ENCODE measurements at places on chromosomes 12 and 14.

GRCh38 chr14:23481362-23481970 is 12.0 kb downstream of the NGDN start:
- no peak for DNase-seq

GRCh38 chr14:23248601-23249000 is 10.9 kb downstream of the RNF212B start:
- DNase-seq, result no peak

DNA sequence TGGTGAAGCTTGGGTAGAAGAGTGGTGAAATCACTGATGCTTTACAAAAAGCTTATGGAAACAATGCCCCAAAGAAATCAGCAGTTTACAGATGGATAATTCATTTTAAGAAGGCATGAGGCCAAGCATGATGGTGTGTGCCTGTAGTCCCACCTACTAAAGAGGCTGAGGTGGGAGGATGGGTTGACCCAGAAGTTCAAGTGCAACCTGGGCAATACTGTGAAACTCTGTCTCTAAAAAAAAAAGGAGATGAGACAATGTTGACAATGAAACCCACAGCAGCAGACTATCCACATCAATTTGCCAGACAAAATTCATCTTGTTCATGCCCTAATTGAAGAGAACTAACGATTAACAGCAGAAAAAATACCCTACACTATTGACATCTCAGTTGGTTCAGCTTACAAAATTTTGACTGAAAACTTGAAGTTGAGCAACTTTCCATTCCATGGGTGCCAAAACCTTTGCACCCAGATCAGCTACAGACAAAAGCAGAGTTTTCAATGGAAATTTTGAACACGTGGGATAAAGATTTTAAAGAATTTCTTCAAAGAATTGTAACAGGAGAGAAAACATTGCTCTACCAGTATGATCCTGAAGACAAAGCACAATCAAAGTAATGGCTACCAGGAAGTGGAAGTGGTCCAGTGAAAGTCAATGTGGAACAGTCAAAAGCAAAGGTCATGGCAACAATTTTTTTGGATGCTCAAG is 26.7 kb downstream of the BTG1 start:
- DNase-seq, result no peak

GRCh38 chr12:44154128-44154527 is 318.2 kb downstream of the TMEM117 start:
- DNase-seq, result no peak

DNA sequence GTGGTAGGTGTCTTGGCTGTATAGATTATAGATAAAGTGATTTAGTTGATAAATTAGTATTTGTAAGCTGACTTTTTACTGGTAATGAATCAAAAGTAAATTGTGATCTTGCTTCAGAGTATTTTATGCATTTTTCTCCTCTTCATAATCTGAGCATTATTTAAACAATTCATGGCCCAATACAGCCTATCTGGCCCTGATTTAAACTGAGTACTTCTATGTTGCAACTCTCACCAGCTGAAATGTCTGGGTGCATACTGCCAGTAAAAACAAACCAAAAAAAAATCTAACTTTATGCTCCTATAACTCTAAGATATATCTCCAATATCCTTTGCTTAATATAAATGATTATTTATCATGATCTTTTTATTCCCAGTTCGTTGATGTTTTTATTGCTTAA is 86.6 kb downstream of the MIA2 start:
- DNase-seq, result no peak

DNA sequence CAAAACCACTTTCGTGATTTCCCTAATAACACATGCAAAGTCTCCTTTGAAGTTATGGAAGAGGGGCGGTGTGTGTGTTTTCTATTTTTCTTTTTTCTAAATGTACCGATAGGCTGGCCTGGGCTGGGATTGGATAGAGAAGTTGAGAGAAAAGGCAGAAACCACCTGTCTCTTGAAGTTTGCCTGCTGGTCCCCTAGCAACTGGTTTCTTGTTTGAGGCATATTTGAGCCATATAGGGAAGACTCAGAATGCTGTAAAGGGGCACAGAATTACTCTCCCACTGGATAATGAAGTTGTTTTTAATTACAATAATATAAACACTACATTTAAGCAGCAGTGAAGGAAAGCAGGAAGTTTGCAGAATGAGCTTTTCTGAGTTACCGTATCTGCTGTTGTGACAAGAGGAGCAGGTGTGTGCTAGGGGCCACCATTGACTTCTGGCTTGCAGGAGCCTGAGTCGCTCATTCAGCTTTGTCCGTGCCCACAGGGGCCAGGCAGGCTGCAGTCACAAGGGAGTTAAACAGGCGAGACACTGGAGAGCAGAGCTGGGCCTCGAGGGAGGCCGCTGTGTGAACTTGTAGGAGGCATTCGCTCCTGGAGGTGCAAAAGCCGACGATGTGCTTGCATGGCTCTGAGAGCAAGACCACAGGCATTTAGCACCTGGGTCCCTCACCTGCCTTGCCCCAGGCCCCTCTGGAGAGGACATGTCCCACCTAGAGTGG is 173.8 kb upstream of the RGS6 start:
- no peak for DNase-seq

DNA sequence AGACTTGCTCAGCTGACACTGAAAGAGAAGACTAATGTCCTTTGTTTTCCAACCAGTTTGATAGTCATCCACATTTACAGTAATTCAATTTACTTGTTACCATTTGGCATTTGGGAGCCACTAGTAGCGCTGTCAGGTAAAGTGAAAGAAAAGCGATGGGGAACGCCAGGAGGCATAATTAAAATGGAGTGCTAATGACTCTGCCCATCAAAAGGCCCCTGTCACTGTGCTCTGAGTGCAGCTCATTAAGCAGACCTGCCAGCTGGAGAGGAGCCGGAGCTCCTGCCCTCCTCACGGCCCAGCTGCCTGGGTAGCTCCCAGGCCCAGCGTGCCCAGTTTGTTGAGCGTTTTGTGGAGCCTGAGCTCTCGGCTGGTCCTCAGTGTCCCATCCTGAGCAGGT is 463.6 kb upstream of the CCDC196 start:
- DNase-seq, result no peak

- DNase-seq, result no peak
Measured at GRCh38 chr12:59600171-59600570, 4.3 kb downstream of the SLC16A7 start.

DNA sequence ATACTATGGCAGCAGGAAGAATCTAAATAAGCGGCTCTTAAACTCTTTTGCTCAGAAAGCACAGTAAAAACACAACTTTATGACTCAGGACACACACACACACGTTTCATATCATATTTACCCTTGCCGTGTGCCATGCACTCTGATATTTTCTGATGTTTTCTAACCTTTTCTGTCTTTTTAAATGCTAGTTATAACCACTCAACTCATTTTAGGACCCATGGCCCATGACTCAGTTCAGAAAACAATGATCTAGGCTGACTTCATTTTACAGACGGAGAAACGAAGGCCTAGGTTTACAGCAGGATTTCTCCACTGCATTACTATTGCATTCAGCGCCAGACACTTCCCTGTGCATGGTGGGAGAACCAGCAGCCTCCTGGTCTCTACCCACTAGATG is 9.1 kb downstream of the VWF start:
- no peak for DNase-seq

GRCh38 chr14:75022655-75023054 is 19.9 kb downstream of the EIF2B2 start:
- DNase-seq, result no peak

- no peak for DNase-seq
Measured at GRCh38 chr14:22753586-22753985, 12.9 kb upstream of the OXA1L start.

DNA sequence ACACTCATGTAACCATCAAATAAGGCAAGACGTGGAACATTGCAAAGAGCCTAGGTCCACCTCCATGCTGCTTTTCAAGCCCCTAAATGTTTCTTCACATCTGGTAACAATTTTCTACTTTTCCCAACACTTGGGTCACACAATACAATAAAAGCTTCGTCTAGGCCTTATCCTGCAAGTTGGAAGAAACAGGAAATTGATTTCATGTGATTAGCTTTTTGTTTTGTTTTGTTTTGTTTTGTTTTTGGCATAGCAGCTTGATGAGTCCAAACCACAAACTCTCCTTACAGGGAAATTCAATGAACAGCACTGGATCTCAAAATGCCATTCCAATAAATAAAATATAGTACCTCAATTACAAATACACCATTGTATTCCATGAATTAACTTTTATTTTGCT is 19.3 kb downstream of the TAS2R50 start:
- no peak for DNase-seq

GRCh38 chr12:7123806-7124522 is 4.7 kb downstream of the RBP5 start:
- no peak for DNase-seq

- peak; percentile 66 for DNase-seq
Measured at GRCh38 chr14:74712499-74713394, at the start of the genes AREL1 and FCF1. Gene AREL1 (minus strand): TSS chr14:74713080. CDS start chr14:74685615, 27,465 bp downstream. Gene FCF1 (plus strand): TSS chr14:74713144. CDS start chr14:74713198, 54 bp downstream.

- no peak for DNase-seq
Measured at GRCh38 chr12:14442221-14442881, 76.9 kb downstream of the ATF7IP start.

- DNase-seq, result no peak
Measured at GRCh38 chr12:128008341-128008740, 258.6 kb upstream of the TMEM132C start.

GRCh38 chr14:33282331-33283230 is 343.9 kb downstream of the NPAS3 start:
- DNase-seq, result no peak

- peak; percentile 46 for DNase-seq
Measured at GRCh38 chr12:47079981-47080724, 394 bp upstream of the AMIGO2 start.

GRCh38 chr14:21711360-21711961 is 37.8 kb upstream of the OR4E1 start:
- DNase-seq, result no peak

DNA sequence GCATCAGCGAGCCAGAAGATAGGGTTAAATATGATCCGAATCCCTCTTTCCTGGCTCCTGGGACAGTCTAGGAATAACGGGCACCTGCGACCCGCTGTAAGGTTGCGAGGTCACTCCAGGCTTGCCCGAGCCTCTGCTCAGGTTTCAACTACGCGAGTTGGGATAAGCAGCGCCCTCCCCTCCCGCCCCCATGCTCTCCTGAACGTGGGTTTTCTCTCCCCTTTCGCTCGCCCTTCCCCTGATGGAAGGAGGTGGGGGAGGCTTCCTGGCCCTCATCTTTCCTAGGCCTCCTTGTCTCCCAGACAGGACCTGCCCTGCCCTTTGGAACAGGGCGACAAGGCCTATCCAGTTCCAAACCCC is 753 bp upstream of the ATP5MC2 start:
- DNase-seq, result peak; percentile 24

DNA sequence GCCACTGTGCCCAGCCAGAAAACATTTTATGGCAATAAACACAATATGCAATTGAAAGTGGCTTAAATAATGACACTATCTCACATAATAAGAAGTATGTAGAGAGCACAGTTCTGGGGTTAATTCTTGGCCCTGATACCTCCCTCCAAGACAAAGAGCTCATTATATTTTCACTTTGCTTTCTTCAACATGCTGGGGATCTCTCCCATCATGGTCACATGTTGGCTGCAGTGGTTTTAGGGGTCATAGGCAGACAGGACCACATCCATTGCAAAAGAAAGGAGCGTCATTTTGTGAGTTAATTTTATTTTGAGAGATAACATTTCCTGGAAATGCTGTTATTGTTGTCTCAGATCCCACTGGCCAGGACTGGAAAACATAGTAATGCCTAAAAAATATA is 8.3 kb upstream of the SLC38A2 start:
- DNase-seq, result no peak

- no peak for DNase-seq
Measured at GRCh38 chr12:101823039-101823438, 7.7 kb downstream of the GNPTAB start.

GRCh38 chr14:99286761-99287160 is 14.8 kb upstream of the BCL11B start:
- DNase-seq, result no peak

DNA sequence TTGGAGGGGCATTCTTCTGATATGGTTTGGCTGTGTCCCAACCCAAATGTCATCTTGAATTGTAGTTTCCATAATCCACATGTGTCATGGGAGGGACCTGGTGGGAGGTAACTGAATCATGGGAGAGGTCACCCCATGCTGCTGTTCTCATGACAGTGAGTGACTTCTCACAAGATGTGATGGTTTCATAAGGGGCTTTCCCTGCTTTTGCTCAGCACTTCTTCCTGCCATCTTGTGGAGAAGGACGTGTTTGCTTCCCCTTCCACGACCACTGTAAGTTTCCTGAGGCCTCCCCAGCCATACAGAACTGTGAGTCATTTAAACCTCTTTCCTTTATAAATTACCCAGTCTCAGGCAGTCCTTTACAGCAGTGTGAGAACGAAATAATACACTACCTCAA is 382.4 kb downstream of the VRK1 start:
- DNase-seq, result no peak

- no peak for DNase-seq
Measured at GRCh38 chr12:92695577-92695976, 7.2 kb upstream of the PLEKHG7 start.

DNA sequence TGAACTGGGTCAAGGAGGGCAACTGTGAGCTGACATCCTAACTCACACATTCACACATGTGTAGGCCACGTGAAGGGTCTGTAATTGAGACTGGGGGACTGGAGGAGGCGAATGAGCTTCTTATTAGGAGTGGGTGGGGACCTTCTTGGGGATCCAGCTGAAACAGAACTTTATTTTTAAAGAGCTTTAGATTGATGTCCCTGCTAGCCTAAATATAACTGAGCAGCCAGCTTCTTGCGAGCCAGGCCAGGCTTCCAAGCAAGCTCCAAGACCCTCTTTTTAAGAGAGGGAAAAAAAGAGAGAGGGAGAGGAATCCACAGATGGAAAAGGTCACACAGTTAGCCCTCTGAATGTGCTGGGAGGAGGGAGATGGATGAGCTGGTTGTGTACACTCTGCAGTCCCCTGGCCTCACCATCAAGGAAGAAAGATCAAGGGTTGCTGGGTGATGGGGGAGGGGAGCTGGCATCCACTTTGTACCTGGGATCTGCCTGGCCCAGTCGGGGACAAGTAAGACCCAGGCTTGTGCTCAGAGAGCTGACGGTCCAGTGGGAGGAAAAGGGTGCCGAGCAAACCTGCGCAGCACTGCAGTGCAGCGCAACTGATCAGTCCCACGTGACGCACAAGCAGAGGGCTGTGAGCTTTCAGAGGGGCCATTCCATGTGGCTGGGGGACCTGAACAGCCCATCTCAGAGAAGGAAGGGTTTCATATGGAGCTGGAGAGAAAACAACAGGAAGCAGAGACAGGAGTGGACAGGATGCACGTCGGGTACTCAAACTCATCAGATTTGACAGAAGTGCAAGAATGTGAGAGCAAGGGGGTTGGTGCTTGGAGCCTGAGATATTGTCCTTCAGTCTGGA is 154.5 kb downstream of the ZFP36L1 start:
- DNase-seq, result no peak

DNA sequence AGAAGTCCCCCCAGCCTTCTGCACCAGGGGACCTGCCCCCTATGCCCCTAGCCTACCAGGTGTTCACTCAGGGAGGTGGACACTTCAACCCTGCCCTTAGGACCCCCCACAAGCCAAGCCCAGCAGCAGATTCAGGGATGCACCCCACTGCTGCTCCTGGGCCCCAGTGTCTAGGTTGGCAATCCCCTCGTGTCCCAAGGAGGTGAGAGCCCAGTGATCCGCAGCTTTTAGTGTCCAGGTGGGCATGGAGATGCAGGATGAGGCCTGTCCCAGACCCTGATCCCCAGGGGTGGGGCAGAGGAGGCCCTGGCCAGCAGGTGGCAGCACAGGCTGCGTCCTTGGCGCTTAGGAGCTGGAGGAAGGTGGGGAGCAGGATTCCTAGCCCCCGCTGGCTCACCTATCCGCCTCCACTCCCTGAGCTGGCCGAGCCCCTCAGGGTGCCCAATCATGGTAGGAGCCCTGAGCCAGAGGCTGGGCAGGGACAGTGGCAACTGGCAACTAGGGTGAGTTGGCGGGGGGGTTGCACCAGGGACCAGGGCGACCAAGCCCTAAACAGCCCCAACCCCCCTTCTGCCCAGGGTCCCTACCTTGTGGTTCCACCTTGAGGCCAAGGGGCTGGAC is 4.1 kb downstream of the CKB start:
- DNase-seq, result peak; percentile 68
